ENCODE measurements at places on chromosomes 16 and 17.

- DNase-seq = peak; percentile 70
Observed at GRCh38 chr17:29155227-29155965, 24.8 kb downstream of the MYO18A start.

DNA sequence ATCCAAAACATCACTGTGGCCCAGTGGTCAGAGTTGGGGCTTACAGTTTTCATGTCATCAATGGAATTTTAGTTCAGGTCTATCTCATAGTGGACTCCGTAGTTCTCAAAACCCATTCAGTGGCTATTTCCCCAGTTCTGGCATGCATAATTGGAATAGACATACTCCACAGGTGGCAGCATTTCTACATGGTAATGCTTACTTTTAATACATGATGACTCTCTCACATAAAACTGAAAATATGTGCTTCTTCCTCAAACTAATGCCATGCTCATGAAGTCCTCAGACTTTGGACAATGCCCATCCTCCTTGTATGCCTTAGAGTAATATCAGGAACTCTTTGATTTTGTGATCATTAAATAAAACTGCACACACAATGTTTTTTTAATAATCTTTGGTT, 857.4 kb upstream of the GOT2 start:
- no peak for DNase-seq

DNA sequence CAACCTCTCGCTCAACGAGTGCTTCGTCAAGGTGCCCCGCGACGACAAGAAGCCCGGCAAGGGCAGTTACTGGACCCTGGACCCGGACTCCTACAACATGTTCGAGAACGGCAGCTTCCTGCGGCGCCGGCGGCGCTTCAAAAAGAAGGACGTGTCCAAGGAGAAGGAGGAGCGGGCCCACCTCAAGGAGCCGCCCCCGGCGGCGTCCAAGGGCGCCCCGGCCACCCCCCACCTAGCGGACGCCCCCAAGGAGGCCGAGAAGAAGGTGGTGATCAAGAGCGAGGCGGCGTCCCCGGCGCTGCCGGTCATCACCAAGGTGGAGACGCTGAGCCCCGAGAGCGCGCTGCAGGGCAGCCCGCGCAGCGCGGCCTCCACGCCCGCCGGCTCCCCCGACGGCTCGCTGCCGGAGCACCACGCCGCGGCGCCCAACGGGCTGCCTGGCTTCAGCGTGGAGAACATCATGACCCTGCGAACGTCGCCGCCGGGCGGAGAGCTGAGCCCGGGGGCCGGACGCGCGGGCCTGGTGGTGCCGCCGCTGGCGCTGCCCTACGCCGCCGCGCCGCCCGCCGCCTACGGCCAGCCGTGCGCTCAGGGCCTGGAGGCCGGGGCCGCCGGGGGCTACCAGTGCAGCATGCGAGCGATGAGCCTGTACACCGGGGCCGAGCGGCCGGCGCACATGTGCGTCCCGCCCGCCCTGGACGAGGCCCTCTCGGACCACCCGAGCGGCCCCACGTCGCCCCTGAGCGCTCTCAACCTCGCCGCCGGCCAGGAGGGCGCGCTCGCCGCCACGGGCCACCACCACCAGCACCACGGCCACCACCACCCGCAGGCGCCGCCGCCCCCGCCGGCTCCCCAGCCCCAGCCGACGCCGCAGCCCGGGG, 1.3 kb downstream of the FOXC2 start:
- no peak for DNase-seq

DNA sequence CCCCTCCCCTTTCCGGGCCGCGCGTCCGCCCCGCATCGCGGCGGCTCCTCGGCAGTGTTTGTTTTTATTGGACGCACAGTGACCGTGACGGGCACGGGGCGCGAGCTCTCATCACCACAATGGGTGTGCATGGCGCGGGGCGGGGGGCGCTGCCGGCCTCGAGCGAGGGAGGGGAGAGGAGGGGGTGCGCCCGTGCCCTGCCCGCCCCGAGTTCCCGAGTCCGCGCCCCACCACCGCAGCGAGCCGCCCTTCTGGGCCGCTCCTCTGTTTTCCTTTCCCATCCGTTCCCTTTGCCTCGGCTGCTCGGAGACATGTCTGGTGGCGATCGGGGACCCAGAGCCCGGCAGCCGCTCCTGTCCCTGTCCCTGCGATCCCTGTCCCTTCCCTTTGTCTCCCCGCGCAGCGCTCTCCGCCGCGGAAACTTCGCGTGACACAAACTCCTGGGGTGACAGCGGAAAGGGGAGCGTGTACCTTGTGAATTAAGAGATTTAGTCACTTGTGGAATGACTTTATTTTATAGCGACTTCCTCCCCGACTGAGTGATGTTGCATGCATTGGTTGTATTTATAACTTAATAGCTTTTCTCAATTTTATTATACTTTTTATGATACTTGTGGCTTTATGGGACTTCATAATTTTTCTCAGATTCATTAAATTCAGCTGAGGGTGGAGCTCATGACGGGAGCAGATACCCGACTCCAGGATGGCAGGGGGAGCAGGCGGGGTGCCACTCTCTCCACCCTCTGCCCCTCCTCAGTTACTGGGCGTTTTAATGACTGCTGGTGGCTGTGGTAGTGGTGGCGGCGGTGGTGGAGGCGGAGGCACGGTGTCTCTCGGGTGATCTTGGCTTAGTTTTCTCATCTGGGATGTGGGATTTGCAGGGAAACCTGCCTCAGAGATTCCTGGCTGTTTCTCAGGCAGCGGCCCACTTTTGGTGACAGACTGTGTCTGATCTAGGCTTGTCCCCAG, 40.8 kb downstream of the MRM1 start:
- DNase-seq = no peak

DNA sequence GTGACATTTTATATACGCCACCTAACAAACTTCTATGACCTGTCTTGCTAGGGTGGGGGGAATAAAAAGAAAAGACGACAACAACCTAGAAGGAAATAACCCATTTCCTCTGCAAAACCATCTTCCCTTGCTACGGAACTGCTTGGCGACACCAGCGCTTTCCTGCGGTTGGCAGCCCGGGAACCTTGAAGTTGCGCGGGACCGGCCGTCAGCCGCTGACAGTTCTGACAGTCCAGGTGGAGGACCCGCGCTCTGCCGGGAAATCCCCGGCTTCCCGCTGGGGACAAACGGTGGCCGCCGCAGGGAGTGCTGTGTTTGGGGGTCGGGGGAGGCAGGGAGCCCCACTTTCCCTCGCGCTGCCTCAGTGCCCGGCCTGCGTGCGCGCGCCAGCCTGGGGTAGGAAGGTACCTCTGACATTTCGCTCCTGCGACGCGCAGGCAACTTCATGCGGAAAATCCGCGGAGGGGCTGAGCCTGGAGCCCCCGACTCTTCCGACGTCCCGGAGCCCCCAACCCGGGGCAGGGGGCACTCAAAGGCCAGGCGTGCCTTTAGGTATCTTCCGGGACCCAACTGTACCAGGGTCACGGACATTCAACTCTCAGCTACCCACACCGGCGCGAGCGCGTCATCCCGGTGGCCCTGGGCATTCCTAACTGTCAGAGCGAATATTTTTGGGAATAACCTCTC, 516 bp downstream of the SLC16A6 start:
- peak; percentile 58 for DNase-seq

DNA sequence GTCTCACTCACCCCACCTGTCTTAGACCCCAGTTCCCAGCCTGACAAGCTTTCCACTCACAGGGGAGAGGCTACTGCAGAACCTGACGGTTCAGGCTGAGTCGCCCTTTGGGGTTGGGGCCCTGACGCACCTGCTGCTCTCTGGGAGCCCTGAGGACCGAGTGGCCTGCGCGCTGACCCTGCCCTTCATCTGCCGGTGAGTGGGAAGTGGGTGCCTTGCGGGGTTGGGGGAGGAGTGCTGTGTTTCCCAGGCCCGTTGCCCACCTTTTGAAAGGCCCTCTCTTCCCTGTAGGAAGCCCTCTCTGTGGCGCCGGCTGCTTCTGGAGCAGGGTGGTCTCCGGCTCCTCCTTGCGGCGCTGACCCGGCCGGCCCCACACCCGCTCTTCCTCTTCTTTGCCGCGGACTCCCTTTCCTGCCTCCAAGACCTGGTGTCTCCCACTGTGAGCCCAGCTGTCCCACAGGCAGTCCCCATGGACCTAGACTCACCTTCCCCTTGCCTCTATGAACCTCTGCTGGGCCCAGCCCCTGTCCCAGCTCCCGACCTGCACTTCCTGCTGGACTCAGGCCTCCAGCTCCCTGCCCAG, 6.1 kb upstream of the TGFB1I1 start:
- no peak for DNase-seq

DNA sequence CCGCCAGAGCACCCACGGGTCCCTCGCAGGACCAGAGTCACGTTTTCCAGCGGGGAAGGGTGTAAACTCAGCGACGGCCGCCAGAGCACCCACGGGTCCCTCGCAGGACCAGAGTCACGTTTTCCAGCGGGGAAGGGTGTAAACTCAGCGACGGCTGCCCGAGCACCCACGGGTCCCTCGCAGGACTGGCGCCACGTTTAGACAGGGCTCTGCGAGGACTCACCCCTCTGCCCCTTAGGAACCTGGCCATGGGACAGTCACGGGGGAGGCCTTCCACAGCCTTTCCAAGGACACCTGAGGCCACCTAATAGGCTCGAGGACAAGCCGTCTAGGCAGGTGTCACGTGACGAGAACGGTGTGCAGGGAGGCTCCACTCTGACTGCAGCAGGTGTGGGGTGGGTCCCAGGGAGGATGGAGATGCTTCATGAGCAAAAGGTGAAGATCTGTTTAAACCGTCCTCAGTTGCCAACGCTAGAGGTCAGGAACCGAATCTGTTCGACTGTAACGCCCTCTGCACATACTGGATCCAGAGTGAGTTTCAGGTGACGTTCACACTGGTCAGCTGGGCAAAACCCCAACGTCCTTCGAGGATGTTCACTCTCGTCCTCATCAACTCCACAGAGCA, 48.0 kb upstream of the METRNL start:
- DNase-seq = no peak

DNA sequence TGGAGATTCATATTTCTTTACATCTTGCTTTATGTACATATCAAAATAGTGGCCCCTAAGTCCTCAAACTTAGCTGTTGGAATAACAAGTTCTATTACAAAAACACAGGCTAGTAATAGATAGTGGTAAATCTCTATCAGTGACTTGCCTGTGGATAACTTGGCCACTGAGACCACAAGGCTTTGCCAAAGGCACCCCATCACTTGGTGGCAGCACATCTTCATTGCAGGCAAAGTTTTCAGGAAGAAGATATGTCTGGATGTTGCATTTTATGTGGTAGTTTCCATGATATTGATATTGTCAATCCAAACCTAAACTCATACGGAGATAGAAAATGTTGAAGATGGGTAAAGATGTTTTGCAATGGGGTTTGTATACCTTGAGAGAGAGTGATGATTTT, 58.5 kb downstream of the KNOP1 start:
- DNase-seq = no peak

DNA sequence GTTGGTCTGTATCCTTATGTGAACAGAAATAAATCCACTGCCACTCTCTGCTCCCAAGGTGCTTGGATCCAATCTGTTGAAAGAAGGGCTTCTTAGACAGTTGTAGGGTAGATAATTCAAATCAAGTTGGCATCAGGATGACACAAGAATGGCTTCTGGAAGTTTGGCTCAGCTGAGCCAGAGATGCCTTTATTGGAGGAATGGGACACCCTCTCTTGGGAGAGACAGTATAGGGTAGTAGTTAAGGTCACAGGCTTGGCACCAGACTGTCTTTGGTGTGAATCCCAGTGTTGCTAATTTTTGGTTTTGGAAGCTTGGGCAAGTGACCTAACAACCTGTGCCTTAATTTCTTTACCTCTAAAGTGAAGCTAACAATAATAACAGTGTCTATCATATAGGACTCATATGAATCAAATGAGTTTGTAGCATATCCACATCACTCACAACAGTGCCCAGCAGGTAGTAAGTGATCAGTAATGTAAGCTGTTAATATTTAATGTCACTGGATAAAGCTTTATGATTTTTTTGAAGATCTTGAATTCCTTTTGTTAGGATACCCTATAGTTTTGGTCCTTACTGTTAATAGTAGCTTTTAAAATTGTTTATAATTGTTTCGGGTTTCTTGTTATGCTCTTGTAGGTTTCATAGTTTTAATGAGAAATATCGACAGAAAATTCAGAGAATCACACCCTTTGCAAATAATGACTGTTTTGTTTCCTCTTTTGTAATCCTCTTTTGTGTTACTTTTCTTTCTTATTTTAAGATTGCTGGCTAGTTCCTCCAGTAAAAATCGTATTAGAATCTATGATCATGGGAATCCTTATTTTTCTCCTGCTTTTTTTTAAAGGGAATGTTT, 19.1 kb downstream of the ZNRF1 start:
- no peak for DNase-seq

- DNase-seq = no peak
Observed at GRCh38 chr17:32664936-32665583, 178.3 kb downstream of the CDK5R1 start.

GRCh38 chr17:59001158-59001814, 105.4 kb downstream of the TRIM37 start:
- peak; percentile 81 for DNase-seq

DNA sequence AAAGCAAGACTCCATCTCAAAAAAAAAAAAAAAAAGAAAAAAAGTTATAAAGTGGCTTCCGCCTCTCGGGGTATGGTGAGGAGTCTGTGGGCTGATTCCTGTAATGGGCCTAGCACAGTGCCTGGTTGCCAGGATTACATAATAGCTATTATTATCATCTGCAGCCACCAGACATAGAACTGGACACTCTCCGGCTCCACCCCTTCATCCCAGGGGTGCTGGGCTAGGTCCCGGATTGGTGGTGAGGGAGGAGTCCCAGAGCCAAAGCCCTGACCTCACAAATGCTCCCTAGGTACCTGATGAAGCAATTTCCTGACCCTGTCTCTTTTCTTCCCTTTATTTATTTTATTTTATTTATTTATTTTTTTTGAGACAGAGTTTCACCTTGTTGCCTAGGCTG, 11.6 kb upstream of the ADGRG1 start:
- no peak for DNase-seq

GRCh38 chr17:61970030-61970429, 42.2 kb upstream of the INTS2 start:
- DNase-seq = no peak

DNA sequence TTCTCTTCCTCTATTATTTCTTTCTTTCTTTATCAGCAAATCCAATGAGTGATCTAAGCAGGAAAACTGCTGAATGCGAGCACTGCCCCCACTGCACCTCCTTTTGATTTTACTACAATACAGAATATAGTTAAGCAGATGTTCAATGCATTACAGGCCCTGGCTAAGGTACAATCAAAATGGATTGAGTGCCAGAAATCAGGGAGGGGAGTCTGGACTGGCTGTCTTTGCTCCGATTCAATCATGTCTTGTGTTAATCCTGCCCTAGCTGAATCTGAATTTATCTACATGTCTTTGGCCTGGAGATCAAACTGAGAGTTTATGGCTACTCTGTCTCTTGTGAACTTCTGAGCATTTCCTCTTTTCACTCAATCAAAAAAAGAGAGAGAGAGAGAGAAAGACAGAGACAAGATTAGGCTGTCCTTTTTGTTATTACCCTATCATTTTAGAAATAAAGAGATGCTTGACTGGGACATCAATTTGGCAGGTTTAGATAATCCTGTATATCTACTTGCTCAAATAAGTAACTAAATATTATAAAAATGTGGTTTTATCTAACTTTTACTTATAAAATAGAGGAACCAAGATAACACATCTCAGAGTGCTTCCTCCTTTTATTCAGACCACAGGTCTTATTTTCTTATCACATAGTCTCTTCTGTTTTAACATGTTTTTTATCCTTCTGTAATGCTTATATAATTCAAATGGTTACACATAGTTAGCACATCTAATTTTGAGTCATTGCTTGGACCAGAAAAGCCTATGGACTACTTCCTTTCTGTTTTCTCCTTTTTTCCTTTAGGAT, 656.2 kb downstream of the KCNJ2 start:
- DNase-seq = no peak

GRCh38 chr16:50173316-50173715, 20.2 kb downstream of the TENT4B start:
- DNase-seq = no peak
